ENCODE measurements at places on chromosomes 1 and 21.

DNA sequence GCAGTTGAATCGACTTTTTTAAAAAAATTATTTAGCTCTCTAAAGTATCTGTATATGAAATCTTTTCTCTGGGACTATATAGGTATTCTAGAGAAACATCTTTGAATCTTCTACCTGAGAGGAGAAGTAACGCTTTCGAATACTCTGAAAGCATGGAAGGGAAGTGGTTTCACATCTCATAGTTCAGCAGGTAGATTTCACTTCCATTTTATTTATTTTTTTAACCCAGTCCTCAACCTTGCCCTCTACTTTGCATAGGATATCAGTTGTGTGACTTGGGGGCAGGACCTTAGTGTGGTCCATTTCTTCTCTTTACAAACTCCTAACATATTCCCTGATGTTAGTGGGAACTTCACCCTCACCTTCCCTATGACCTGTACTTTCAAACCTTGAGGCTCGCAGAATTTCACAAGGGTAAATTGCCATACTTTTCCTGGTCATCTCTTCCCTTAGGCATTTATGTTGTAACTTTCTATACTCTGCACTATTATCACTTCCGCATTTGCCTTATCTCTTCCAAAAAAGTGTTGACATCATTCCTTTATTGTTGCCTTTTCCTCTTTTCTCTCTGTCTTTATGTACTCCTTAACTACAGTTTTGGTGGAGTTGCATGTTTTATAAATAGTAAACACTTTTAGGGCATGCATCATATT lies 1208.5 kb upstream of the ADGRL4 start:
- no peak for DNase-seq

DNA sequence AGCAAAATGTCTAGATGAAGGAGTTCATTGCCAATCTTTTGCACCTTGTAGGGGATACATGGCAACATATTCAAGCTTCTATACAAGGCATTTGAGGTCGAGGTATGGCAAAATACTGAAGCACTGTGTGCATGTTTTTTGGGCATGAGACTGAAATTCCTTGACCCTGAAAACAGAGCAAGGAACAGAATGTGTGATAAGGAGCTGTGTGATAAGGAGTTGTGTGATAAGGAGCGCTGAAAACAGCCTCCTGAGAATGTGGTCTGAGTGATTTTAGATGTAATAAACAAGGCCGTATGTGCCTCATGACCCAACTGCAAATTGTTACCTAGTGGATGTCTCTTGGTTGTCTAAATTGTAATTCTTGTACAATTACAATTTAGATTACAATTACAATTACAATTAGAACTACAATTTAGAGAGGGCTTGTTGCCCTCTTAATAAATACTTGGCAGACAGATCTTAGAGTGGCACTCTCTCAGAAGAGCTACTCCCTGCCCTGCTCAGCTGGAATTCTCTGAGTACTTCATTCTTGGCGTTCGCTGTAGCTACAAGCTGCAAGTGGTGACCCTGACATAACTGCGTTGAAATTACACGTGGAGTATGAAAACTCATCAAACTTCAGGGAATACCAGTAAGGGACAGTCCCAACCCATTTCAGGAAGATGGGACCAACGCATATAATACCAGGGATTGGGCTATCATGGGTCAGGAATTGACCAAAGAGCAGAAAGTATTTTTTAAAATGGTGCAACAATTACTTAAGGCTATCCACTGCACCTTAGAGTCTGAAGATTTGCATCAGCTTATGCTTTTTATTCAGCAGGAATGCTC lies 20.0 kb upstream of the ITLN1 start:
- DNase-seq = no peak

GRCh38 chr21:42513151-42513984 lies at the start of gene SLC37A1:
Gene SLC37A1 (plus strand): TSS chr21:42513852. CDS start chr21:42518455, 4,603 bp downstream.
- DNase-seq = no peak

DNA sequence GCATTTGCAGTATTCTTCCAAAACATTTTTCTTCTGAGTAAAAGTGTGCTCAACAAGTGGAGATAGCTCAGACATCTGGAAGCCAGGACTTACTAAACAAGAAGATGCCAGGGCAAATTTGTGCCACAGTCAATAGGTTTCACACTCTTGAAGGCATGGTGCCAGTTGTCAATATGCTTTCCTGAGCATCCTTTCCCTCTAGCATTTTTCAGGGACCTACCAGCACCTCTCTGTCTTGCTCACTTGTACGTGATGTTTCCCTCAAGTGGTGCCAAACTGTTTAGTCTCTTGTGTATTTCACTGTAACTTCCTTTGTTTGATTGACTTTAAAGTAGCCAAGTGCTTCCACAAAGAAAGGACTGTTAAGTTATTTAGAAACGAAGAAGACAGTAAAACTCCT lies 194.0 kb upstream of the SGIP1 start:
- DNase-seq = no peak

- no peak for DNase-seq
Observed at GRCh38 chr1:226320930-226321329, 12.0 kb upstream of the LIN9 start.

DNA sequence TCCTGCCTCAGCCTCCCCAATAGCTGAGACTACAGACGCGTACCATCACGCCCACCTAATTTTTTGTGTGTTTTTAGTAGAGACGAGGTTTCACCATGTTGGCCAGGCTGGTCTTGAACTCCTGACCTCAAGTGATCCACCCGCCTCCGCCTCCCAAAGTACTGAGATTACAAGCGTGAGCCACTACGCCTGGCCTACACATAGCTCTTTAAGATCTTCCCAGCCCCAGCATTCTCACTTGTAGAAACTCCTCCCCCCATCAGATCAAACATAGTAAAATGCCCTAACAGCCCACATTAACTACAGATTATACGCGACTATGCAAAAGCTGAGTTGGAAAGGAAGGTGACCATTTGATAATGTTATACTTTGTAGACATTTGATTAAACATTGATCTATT lies 634.8 kb downstream of the MATN1 start:
- no peak for DNase-seq

DNA sequence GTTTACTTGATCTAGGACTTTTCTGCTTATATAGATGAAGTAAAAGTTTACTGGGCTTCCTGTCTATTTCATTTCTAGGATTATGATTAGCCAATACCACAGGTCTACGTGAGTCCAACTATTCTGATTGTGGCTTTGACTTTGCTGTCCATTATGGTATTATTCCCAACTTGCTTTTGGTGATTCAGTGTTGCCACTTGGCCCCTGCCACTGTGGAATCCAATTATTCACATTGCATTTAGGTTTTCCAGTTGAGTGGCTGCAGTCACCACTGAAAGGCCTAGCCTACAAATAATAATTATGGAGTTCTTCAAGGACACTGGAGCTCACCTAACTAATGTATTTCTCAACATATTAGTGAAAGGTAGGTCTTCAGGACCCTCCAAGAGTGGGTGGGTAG lies 574.3 kb upstream of the USP24 start:
- DNase-seq = no peak

GRCh38 chr1:193729429-193729828 lies 543.0 kb upstream of the B3GALT2 start:
- no peak for DNase-seq

DNA sequence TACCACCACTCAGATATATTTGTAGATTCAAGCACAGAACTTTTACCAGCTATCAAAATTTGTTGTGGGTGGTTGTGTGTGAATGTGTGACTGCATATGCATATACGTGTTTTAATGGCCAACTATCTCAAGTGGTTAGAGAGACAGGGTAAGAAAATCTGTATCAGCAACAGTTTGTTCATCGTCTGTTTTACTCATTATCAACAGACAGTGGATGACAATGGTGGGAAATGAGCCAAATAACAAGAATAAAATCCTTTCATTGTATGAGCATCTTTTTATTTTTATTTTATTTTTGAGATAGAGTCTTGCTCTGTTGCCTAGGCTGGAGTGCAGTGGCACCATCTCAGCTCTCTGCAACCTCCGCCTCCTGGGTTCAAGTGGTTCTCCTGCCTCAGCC lies 22.7 kb upstream of the DYNLT5 start:
- no peak for DNase-seq

Data from nucleus accumbens (tissue), 56 donors.